ENCODE measurements at places on chromosomes 4 and X.

DNA sequence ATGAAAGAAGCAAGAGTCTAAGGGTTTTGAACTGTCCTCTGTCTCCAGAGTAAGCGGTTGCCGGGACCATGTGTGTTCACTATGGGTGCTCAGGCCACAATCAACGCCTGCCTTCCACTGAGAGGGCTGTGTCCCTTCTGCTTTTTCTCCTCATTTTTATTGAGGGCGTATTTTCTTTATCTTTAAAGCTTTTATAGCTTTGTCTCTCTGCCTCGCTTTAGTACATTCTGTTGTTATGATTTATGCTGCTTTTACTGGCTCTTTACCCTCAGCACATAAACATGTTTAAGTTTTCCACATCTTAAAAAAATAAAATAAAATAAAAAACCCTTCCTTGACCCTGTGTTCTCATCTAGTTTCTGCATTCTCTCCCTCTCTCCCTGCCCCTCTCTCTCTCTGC is 42.4 kb upstream of the ATP6AP2 start:
- no peak for DNase-seq

DNA sequence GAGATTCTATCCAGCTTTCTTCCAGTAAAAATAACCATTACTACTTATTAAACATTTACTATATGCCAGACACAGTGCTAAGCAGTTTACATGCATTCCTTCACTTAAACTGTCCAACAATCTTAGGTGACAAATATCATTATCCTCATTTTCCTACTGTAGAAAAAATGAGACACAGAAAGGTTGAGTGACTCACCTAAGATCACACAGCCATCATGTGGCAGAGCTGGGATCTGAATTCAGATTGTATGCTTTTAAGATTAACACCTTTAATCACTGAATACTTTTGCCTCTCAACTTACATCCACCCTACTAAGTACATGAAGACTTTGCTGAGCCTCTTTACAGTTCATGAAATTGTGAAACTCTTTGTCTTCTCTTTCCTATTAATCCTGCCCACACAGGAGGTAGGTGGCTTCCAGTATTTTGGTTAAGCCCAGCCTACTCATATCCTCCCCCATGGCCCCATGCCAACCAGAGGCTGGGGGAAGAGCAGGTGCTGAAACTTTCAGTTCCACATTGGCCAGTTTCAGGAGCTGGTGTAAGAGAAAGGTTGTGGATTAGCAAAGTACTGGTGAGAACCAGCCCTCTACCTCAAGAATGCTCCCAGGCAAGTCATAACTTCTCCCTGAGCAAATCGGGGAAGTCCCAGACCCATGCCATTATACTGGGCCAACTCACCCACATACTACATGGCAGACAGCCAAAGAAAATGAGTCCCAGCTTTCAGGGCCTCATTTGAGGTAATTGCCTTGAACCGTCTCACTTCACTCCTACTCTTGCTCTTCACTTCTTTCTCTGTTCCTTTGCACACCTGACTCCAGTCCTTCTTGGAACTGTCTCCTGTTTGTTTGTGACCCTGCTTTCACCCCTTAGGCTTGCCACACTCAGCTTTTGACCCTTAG is 211.1 kb downstream of the GUCY2F start:
- peak; percentile 17 for DNase-seq

DNA sequence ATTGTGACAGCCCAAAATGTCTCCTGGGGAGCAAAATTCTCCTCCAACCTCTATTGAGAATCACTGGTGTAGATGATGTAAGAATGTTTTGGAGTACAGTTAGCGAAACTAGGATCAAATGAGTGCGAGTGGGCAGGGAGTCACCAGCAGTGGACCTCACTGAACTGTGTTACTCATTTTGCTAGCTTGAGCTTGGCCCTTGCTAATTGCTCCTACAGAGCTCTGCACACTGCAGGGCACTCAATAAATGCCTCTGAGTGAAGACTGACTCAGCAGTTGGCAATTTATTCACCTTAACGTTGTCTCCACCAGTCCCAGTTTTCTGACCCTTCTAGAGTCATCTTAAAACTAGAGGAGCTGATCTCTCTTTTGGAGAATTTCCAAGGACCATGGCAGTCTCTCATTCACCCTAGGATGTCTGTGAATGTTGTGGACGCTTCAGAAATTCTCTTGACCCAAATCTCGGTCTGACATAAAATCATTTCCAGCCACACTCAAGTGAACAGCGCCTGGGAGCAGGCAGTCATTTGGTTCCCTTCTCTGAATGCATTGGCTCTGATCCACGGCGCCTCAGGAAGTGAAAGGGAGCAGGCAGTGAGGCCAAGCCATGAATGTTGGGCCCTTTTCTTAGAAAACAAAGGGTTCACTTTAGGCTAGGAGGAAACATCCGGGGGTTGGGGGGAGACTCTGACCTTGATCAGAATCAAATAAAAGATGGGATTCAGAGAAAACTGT is 148.1 kb downstream of the NWD2 start:
- no peak for DNase-seq

DNA sequence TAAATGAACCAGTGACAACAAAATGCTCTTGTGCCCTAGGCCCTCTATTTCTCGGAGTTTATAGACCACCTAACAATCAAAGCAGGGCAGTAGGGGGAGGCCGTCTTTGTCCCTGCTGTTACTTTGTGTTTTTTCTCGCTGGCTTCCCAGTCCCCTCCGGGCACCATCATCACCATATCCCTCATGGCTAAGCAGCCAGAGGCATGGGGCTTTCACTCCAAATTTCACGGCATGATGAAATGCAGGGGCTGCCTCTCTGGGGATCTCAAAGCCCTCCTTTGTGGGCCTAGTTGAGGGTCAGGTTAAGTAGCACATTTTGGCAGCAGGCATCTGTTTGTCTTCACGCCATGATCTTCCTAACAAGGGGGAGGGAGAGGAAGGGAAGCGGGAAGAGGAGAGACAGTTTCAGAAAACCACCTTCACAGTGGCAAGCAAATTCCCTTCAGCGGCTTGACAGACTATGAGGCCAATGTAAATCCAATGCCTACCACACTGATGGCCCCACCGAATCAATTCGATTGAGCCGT is 91.9 kb downstream of the ANOS1 start:
- DNase-seq = no peak

DNA sequence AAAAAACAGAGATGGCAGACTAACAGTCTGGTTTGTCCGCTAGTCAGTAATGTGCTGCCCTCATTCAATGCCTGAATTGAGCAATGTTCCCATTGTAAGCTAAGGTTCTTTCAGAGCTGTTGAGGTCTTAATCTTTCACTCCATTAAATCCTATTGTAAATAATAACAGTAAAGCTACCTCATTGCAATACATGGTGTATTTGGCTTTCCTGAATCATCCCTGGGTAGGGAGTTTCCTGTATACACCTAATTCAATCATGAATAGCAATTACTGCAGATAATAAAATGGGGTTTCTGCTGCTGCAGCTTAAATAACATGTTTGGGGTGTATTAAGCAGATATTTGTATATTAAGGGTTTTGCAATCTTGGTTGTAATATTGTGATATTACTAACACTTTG is 1100.2 kb upstream of the INTU start:
- no peak for DNase-seq

DNA sequence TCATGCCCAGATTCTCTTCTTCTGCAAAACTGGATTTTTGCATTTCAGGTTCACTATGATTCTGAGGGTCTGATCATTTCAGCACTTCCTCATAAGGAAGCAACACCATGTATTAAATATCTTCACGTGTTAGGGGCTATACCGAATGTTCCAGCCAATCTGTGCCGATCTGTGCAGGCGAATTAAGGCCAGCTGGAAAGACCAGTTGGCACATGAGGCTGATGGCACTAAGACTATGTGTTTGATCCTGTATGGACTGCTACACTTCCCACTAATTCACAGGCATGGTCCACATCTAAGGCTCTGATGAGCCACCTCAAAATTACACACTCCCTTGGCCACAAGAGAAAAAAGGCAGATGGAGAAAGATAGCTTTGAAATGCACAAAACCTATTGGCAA is 28.8 kb downstream of the KDR start:
- DNase-seq = no peak

GRCh38 chr4:176735300-176735699 is 57.4 kb downstream of the VEGFC start:
- peak; percentile 40 for DNase-seq

DNA sequence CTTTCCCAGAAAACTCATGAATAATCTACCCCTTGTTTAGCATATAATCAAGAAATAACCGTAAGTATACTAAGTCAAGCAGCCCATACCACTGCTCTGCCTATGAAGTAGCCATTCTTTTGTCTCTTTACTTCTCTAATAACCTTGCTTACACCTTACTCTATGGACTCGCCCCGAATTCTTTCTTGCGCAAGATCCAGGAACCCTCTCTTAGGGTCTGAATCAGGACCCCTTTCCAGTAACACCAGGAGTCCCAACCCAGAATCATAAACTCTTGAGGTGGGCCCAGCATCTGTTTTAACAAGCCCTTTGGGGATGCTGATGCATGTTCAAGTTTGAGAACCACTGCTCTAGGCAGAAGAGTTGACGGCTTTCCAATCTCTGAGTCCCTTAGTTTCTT is 119.6 kb downstream of the BEND2 start:
- no peak for DNase-seq

DNA sequence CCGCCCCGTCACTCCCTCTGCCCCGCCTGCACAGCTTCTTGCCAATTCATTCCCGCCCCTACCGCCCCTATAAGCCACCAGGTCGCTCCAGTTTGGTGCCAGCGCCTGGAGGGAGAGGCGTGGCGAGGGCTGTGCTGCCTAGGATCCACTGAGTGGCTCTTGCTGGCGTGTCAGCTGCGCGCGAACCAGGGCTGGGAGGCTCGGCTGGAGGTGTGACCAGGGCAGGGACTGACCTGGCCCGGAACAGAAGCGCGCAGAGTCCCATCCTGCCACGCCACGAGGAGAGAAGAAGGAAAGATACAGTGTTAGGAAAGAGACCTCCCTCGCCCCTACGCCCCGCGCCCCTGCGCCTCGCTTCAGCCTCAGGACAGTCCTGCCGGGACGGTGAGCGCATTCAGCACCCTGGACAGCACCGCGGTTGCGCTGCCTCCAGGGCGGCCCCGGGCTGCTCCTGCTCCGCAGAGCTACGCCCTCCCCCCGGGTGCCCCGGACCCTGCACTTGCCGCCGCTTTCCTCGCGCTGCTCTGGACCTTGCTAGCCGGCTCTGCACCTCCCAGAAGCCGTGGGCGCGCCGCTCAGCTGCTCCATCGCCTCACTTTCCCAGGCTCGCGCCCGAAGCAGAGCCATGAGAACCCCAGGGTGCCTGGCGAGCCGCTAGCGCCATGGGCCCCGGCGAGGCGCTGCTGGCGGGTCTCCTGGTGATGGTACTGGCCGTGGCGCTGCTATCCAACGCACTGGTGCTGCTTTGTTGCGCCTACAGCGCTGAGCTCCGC is at the start of gene GPR78:
GPR78 (plus strand) TSS at position 72 of the 773 bp plus-strand sequence; CDS start at position 663, 591 bp downstream.
- peak; percentile 41 for DNase-seq

- DNase-seq = no peak
These were observed 45.9 kb downstream of the FREM3 start for GRCh38 chr4:143654571-143654970.

DNA sequence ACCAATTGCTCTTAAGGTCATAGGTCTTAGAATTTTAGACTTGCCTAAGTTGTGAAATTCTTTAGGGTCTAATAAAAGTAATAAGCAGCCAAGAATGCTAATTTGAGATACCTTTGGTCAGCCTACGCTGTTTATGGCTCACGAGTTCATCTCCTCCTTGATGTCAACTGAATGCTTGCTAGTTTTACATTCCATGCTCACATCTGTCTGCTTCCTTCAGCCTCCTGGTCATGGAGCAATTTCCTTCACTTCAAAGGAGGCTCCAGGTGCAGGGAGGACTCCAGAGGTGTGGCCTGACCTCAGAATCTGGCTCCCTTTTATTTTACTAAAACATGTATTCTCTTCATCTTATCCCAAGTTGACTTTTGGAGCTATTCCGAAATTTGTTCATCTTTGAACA is 23.3 kb upstream of the LNX1 start:
- DNase-seq = no peak

DNA sequence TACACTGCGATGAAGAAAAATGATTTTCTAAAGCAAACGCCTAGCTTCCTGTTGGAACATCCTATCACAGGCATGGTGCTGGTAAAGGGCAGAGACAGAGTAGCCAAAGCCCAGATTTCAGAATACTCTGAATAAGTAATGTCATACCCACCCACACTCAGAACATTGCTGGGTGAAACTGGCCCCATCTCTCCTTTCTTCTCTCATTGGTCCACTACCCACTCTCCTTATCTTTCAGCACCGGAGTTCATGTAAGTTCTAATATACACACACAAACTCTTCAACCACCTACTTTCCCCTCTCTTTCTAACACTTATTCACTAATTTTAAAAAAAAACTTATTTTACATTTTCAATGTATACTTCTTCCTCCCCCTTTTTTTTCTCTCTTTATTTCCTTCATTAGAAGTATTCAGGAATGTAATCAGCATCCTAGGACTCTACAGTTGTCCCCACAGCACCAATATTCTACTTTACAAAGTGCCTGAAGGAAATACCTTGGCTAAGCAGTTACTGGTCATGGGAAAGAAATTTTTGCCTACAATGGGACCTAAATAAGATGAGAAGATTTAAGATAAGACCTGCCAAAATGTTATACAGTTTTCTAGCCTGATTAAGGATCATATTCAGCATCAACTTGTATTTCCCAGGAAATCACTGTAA is 63.0 kb downstream of the SEC24D start:
- no peak for DNase-seq

DNA sequence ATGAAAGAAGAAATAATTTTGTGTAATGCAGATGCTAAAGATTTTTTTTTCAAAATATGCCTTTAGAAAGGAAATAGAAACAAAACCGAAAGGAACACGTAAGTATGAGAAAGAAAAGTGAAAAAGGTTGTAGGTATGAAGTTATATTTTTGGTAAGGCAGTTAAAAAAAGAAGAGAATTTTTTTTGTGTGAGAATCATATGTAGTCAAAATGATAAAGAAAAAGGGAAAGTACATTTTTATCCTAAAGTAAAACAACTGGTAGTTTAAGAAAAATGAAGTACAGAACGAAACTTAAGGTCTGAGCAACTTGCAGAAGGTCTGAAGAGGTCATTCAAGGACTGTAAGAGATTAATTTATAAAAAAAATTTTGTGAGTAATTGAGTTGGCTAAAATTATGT is 164.0 kb upstream of the TRAM1L1 start:
- DNase-seq = no peak

- DNase-seq = no peak
These were observed 1.4 kb upstream of the KIAA0232 start for GRCh38 chr4:6781113-6781512.

GRCh38 chr4:98110214-98110613 is 33.1 kb downstream of the STPG2 start:
- no peak for DNase-seq

- DNase-seq = peak; percentile 37
These were observed 37.9 kb upstream of the PAPSS1 start for GRCh38 chr4:107757864-107758476.

DNA sequence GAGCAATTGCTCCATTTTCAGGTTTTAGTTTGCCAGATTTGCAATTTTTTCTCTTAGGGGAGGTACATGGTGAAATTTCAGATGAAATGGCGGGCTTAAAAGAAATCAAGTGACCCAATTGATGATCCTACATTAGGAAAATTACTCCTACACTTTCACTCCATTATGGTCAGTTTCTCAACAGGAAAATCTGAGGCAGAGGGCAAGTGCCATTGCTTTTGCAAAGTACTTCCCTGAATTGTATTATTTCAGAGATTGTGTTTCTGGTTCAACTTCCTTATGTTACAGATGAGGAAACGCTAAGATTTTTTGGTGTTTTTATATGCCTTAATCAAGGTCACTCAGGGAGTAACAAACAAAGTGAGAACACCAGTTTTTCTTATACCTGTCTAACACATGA is 302.2 kb downstream of the ARAP2 start:
- DNase-seq = no peak

GRCh38 chrX:5242091-5242790 is 986.4 kb downstream of the NLGN4X start:
- no peak for DNase-seq

All from fibroblast of upper back skin (primary cell).